Ascending aorta (tissue), 2 donors: ENCODE measurements at places on chromosomes 3 and 15. TPM values are rescaled to one million over a fixed set of nuclear protein-coding genes. Genes with fewer than 3 reads are reported as not detected.

- no peaks in the 10 kb centered on the region for H3K4me1 ChIP-seq
- H3K27ac ChIP-seq: no peak overlapping the region
- no peaks in the 10 kb centered on the region for H3K27me3 ChIP-seq
- H3K36me3 ChIP-seq: no peaks in the 10 kb centered on the region
- DNase-seq: no peak
- no peak overlapping the region for H3K4me3 ChIP-seq
Measured at GRCh38 chr3:140844072-140844471, 97.6 kb upstream of the SLC25A36 start.

DNA sequence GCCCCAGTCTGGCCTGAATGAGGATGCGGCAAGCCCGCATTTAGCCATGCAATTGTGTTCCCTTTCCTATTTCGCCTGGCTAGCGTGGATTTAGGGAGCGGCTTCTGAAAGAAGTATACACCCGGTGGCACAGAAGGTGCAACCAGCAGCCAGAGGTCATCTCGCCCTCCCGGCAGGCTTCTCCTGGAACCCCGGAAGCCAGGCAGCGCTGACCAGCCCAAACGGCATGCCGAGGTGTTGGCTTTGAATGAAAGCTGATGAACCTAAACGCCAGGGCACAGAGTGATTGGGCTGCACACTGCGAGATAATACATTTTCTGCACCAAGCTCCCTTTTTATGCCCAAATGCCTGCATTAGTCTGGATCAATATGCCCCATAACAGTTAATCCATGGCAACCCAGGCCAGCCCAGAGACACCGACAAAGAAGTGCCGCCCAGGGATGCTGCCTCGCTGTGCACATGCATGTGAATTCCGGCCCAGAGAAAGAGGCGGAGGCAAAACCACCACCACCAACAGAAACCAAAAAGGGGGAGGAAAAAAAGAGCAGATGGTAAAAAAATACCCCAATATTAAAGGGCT lies 1.4 kb downstream of the SRGAP3 start:
- H3K36me3 ChIP-seq: no peaks in the 10 kb centered on the region
- H3K27me3 ChIP-seq: no peaks in the 10 kb centered on the region
- peaks cover 14% of the 10 kb centered on the region for H3K4me1 ChIP-seq
- peak overlapping the region; percentile 56 for H3K4me3 ChIP-seq
- no peak overlapping the region for H3K27ac ChIP-seq

DNA sequence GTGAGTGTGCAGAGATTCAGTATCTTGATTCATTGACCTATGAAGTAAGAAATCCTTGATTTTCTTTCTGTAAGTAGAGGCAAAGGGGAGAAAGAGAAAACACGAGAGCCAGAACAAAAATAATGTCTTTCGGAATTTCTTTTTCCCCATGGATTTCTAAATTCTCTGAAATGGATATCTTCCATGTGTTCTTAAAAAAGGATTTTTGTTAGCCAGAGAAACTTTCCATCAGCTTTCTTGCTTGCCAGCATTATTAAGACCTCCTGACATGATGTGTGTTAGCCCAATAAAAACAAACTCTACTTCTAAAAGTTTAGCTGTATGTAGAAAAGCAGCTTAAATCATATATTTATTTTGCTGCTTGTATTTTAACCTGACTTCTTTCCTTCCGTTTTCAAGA lies 122.3 kb upstream of the AADACL2 start:
- H3K27me3 ChIP-seq: no peaks in the 10 kb centered on the region
- H3K36me3 ChIP-seq: no peaks in the 10 kb centered on the region
- peaks cover 6% of the 10 kb centered on the region for H3K4me1 ChIP-seq
- H3K27ac ChIP-seq: peak overlapping the region; percentile 55
- DNase-seq: no peak

DNA sequence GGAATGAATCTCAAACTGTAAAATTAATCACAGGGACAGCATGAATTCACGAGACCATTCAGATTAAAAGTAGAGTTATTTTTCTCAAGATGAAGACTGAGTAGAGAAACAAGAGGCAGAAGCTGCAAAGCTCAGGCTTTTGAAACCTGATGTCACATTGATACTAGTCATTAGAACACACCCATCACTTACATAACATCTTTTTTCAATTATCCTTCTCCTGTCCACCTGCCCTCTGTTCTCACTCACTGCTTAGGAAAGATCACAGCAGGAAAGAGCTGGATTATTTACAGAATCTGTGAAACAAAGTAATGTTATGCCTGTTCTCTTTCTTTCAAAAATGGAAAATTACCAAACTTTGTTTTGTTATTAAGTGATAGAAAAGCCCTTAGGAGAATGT lies 72.0 kb upstream of the CDAN1 start:
- no peaks in the 10 kb centered on the region for H3K4me1 ChIP-seq
- DNase-seq: no peak
- H3K36me3 ChIP-seq: peaks cover 8% of the 10 kb centered on the region
- H3K27ac ChIP-seq: no peak overlapping the region
- no peaks in the 10 kb centered on the region for H3K27me3 ChIP-seq
- no peak overlapping the region for H3K4me3 ChIP-seq

GRCh38 chr3:111331306-111331705 lies 210.7 kb upstream of the CD96 start:
- H3K4me1 ChIP-seq: no peaks in the 10 kb centered on the region
- no peaks in the 10 kb centered on the region for H3K27me3 ChIP-seq
- H3K36me3 ChIP-seq: no peaks in the 10 kb centered on the region
- H3K4me3 ChIP-seq: no peak overlapping the region
- H3K27ac ChIP-seq: no peak overlapping the region
- no peak for DNase-seq

The GOLGA8T gene
- total RNA-seq: 1.4 TPM
